Hematopoietic multipotent progenitor cell treated with erythropoietin and hydrocortisone succinate and interleukin-3 and kit ligand, for 6 days (in vitro differentiated cells): ENCODE measurements at places on chromosomes 2 and 18.

DNA sequence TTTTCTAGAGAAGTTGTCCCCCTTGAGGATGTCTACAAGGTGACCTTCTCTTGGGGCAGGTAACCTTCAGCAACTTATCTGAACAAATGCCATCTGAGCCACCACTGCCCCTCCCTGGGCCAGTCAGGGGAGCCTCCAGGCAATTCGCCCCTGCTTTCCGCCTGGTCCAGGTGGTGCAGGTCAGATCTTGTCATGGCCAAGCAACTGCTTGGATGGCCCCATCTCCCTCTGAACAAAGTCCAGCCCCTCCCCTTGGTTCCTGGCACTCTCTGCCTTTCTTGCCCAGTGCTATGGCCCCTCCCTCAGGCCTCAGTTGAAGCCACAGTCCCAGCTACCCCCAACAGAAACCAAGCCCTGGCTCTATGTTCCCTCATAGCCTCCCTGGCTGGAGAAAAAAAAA is 138.7 kb downstream of the ALPK2 start:
- no peak for DNase-seq

DNA sequence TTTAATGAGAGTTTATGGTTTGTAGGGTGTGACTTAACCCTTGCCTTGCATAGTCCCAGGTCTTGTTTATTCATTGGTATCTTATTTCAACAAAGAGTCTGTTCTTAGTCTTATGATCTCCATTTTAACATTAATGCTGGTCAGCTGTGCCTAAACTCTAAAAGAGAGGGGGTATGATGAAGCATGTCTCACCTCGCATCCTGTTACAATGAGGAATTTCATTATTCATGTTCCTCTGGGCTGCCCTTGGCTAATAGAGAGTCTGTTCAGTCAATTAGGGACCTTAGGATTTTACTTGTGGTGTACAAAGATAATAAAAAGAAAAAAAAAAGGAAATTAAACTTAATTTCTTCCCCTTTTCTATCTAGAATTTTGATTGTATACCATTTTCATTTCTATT is 831.9 kb upstream of the CDH2 start:
- no peak for DNase-seq

GRCh38 chr2:12929758-12930157 is 213.0 kb downstream of the TRIB2 start:
- no peak for DNase-seq

- no peak for DNase-seq
These were observed 12.7 kb upstream of the SELENOI start for GRCh38 chr2:26333293-26333692.

GRCh38 chr2:925309-925708 is 25.3 kb upstream of the SNTG2 start:
- DNase-seq, result no peak

DNA sequence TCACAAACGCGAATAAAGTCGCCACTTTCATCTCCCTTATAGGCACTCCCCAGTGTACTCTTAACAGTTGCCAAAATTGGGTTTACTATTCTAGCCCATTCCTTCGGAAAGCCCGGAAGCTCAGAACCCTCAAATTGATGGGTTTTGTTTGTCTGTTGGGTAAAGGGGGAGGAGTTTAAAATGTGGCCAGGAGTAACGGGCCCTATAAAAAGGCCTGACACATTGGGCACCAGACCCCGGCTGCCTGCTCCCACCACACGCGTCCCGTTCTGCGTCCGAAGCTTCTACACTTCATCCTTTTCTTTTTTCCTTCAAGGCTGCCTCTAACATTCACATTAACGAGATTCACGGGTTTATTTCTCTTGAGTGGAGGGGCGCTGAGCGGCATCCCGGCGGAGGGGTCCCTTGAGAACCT is 837 bp downstream of the NHEJ1 start:
- DNase-seq, result no peak

GRCh38 chr18:78090584-78090983 is 840.9 kb downstream of the GALR1 start:
- no peak for DNase-seq

DNA sequence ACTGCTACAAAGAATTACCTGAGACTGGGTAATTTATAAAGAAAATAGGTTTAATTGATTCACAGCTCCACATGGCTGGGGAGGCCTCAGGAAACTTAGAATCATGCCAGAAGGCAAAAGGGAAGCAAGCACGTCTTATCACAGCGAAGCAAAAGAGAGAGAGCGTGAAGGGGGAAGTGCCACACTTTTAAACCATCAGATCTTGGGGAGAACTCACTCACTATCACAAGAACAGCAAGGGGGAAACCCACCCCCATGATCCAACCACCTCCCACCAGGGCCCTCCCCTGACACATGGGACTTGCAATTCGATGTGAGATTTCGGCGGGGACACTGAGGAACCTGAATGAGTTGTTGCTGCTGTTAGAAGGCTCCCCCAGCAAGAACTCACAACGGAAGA is 220.2 kb upstream of the PIEZO2 start:
- peak; percentile 53 for DNase-seq

DNA sequence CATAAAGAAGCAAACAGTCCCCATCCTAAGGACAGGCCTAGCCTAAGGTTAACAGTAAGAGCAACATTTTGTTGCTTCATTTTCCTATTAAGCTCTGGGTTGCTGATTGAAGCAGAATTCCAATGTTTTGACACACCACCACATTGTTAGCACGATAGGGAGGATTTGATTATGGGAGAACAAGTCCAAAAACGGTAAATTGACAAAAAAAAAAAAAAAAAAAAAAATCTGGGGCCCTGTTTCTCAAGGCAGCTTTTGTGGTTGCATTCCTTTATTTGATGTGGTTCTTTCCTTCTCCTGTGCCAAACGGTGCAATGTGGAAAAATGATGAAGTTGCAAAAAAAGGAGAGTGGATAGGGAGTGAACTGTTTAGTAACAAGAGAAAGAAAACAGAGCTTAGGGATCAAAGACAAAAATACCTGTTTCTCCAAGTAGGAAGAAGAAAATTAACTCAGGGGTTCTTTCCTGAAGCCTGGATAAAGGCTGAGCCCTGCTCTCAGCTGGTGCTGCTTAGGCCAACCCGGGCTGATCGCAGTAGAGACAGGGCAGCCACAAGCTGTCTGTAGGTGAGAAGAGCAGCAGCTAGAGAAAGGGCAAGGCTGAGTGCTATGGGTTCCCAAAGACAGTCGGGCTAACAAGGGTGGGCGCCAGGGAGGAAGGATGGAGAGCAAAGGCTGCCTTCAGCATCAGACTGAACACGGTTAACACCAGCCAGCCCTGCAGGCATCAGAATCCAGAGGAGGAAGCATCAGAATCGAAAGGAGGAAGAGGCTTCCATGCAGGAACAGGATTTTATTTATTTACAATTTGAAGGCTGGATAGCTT is 167.8 kb upstream of the FOSL2 start:
- no peak for DNase-seq

DNA sequence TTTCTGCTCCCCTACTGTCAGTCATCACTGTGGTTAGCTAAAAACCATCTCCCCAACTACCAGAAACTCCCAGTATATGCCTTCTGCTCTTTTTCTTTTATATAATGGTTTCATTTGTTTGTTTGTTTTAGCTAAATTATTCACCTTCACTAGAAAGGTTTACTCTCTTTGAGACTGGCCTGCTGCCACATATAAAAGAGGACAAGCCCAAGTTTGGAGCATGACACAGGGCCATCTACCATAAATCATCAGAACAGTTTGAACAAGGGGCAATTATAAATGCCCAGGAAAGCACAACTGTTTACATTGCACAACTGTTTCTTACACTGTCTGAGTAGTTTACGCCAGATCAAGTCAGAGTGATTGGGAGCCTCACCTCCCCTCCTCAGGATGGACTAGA is 471.0 kb upstream of the PIK3C3 start:
- DNase-seq, result no peak

DNA sequence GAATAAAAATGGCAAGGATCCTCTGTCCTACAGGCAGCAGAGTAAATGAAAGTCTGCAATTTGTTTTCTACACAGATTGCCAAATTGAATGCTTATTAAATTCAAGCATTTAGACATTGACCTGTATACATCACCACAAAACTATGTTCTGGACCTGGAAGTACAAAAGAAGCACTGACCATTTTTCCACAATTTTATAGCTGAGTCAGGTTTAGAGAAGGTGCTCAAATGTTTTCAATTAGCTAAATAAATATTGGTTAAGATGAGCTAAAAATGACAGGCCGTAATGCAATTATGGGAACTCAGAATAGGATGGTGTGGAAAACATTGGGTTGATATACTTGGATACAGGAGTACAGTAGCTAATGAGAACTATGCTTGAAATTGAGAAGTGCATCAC is 490.7 kb upstream of the MEIS1 start:
- DNase-seq, result no peak

GRCh38 chr18:24869285-24869684 is 408.8 kb downstream of the HRH4 start:
- no peak for DNase-seq

DNA sequence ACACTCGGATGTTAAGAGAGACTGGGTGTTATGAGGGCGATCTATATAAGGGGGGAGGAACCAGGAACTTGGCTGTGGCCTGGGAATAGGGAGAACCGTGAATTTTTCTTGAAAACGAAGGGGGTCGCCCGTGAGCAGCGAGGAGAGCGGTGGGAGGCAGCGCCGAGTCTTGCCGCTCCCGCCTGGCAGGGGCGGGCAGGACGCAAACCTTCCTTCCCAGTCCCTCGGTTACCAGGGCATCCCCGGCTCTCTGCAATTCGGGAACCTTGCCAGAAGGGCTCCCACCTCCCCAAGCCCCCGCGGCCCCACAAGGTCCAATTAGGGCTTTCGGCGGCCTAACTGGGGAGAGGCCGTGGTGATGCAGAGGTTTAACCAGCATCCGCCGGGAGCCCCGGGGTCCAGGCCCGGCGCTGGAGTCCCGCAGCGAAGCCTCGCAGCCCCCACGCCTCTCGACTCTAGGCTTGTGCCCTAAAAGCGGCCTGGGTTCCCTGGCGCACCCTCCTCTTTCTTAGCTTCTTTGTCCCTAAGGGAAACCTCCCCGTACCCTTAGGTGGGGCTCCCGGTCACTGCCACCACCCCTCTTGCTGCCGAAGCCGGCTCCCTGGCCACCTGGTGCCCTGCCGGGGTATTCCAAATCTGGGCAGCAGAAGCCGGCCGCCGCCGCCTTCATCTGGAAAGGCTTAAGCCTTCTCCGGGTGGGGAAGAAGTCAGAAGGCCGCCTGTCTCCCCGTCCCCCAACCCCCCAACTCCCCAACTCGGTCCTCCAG is 680 bp upstream of the FHOD3 start:
- DNase-seq, result peak; percentile 34

GRCh38 chr2:11533278-11534070 is at the start of gene GREB1:
Gene GREB1 (plus strand): TSS chr2:11534045. CDS start chr2:11556615, 22,570 bp downstream.
- DNase-seq, result peak; percentile 19

GRCh38 chr2:201057715-201058248 is 13.7 kb downstream of the HYCC2 start:
- no peak for DNase-seq

DNA sequence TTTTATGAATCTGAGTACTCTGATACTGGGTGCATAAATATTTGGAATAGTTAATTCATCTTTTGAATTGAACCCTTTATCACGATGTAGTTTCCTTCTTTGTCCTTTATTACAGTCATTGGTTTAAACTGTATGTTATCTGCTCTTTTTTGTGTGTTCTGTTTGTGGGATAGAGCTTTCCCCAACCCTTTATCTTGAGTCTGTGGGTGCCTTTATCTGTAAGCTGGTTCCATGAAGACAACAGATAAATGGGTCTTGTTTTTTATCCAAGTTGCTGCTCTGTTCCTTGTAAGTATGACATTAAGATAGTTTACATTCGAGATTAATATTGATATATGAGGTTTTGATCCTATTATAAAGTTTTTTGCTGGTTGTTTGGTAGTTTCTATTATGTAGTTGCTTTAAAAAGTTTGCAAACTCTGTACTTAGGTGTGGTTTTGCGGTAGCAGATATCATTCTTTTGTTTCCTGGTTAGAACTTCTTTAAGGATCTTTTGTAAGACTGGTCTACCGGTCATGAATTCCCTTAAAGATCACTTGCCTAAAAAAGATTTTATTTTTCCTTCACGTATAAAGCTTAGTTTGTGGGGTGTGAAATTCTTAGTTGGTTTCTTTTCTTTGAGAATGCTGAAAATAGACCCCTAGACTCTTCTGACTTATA is 1451.3 kb upstream of the SLC39A10 start:
- peak; percentile 14 for DNase-seq

GRCh38 chr2:118056165-118056534 is 32.1 kb upstream of the INSIG2 start:
- no peak for DNase-seq
